ENCODE measurements at places on chromosomes 1 and 21.

DNA sequence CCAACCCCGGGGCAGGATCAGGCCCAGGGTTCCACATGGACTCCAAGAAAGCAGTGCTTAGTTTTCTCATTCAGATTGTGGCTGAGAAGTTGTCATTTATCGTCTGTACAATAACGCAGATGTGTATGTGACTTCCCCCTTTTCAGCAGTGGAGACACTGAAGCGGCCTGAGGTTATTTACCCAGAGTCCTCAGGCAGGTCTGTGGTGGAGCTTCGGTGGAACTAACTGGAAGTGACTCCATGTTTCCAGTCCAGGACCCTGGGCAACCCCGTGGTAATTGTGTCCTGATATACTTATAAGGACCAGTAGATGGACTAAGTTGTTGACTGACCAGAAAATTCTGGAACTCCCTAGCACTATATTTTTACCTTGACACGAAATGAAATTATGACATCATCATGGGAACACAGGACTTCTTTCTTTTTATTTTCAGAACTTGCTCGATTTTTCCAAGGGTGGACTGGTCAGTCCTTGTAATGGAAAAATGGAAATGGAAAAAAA, 1.0 kb upstream of the IER5 start:
- DNase-seq: no peak

DNA sequence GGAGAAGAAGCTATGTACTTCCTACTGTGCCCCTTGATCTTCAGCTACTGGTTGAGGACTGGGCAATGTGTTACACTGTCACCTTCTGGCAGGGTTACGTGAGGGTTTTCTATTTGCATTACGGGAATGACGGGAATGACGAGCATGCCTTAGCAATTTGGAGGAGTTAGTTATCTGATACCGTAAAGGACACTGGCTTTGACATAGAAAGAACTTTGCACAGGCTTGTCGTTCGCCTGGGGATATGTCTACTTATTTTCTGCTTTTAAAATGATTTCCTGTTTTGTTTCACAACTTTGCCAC, 19.8 kb upstream of the ACBD6 start:
- no peak for DNase-seq

DNA sequence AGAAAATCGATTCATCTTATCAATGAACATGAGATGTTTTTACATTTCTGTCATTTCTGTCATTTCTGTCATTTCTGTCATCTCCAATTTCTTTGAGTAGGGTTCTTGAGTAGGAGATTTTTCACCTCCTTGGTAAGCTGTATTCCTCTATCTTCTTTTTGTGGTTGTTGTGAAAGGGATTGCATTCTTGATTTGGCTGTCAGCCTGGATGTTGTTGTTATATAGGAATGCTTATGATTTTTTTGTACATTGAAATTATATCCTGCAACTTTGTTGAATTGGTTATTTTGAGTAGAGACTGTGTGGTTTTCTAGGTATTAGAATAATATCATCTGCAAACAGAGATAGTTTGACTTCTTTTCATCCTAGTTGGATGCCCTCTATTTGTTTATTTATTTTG, 1233.7 kb downstream of the PLA2G4A start:
- no peak for DNase-seq

DNA sequence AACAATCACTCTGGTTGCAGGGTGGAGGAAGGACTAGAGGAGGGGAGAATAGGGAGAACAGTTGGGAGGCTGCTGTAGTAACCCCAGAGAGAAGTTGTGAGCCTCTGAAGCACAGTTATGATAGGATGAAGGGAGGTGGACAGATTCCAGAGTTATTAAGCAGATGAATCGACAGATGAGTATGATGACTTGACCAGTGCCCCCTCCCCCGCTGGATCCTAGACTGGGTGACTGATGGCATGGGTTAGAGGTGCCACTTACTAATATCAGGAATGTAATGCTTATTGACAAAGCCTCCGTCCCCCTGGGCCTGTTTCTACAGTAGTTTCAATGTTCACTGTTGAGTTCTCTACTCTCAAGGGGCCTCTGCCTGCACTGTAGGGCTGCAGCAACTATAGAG, 14.0 kb upstream of the TIPRL start:
- DNase-seq: no peak

DNA sequence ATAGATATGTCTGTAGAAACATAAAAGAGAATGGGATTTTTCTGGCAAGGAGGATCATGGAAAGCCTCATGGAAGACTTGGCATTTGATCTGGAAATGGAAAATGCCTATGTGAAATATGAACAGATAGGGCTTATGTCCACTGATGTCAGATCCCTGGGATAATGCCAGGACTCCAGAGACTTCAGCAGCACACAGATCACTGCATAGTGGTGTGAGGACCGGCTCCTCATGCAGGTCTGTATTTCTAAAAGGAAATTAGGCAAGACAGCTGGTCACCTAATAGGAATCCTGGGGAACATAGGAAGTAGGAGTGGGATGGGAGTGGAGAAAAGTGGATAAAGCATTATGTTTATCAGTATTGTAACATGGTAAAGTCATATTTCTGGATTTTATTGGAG, 56.8 kb upstream of the IPO9 start:
- no peak for DNase-seq

GRCh38 chr1:36988321-36988720, 46.0 kb downstream of the GRIK3 start:
- DNase-seq: no peak

GRCh38 chr1:1875932-1876331, 15.0 kb downstream of the GNB1 start:
- DNase-seq: no peak

DNA sequence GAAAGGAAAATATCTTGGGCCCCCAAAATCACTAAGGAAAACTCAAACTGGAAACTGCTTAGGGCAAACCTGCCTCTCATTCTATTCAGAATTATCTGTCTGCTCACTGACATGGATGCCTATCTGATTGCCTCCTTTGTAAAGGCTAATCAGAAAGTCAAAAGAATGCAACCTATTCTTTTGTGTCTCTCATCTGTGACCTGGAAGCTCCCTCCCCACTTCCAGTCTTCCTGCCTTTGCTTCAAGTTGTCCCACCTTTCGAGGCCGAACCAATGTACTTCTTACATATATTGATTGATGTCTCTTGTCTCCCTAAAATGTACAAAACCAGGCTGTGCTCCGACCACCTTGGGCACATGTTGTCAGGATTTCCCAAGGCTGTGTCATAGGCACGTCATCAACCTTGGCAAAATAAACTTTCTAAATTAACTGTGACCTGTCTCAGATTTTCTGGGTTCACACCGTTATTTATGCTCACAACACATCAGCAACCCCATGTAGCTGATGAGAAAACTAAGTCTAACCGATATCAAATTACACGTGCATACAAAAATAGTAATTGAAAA, 302.3 kb upstream of the NRIP1 start:
- peak; percentile 66 for DNase-seq

DNA sequence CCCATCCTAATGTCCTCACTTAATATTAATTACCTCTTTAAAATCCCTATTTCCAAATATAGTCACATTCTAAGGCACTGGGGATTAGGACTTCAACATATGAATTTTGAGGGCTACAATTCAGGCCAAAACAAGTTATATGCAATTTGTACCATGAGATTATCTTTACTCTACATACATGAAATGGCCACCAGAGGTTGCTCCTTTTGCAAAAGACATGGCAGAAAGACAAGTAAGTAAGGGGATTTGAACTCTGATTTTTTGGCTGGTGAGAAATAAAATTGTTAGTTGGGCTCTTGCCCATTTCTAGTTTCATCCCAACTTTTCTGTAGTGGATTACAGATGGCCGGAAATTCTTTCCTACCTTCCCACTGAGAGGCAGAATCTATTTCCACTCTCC, 4.8 kb upstream of the ALG6 start:
- DNase-seq: no peak

GRCh38 chr1:208731981-208732821, 488.0 kb upstream of the PLXNA2 start:
- DNase-seq: peak; percentile 7

DNA sequence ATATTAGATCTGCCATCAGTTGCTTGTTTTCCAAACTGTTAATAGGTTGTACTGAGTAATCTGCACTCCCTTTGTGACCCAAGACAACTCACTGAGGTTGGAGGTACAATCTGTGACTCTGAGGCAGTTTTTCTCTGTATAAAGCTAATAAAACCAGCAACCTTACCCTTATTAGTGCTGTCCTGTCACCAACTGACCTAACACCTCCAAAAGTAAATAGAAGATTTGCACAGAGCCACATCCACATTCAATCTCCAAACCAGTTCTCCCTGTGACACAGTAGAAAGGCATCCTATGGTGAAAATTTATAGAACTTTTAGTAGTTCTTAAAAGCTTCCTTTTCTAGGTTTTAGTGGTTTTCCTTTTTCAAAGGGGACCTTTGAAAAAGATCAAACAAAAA, 140.4 kb upstream of the ADGRL2 start:
- no peak for DNase-seq

GRCh38 chr1:163307479-163308171, 14.1 kb upstream of the NUF2 start:
- DNase-seq: no peak

- no peak for DNase-seq
These were observed 40.9 kb upstream of the GFI1 start for GRCh38 chr1:92527670-92528069.

DNA sequence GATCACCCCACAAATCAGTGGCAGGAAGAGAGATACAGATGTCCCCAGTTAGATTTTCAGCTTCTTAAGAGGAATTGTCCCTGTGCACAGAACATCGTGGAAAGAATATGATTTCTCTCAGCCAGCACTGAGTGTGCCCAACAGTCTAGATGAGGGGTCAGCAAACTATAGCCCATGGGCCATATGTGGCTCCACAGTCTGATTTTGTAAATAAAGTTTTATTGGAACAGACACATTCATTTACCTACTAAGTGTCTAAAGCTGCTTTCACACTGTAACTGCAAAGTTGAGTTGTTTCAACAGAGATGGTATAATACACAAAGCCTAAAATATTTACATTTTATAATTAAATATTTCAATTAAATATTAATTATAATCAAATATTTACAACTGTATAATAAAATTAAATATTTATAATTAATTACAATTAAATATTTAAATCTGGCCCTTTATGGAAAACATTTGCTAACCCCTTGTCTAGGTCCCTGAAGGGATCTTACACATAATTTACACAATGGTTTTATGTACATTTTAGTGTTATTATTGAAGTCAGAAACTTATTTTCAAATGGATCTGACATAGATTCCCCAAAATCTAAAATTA, 407.6 kb downstream of the PTPRU start:
- DNase-seq: no peak

DNA sequence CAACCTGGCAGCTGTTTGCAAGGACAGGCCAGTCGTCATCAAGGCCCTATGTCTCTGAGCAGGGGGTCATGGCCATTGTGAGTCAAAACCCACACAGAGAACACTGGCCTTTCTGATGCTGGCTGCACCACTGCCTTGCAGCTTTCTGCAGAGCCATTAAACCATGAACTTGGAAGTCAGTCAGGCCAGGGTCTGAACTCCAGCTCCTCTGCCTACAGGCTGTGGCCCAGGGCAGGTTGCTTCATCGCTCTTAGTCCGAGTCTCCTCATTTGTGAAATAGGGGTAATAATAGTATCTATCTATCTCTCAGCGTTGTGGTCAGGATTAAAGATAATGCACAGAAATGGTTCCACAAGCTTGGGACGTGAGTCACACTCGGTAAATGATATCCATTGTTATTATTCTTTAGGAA, 35.8 kb upstream of the HIVEP3 start:
- DNase-seq: no peak

DNA sequence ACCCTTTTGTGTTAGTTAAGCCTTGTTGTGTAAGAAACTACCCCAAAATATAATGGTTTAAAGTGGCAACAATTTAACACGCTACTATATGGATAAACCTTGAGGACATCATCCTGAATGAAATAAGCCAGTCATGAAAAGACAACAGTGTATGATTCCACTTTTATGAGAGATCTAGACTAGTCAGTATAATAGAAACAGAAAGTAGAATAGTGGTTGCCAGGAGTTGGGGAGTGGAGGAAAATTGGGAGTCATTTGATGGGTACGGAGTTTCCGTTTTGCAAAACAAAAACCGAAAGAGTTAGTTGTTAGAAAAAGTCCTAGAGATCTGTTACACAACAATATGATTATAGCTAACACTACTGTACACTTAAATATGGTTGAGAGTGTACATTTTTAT, 16.0 kb upstream of the CHIA start:
- DNase-seq: no peak

GRCh38 chr1:8529901-8530300, 212.0 kb downstream of the SLC45A1 start:
- no peak for DNase-seq

GRCh38 chr1:167090314-167090942, at the start of gene GPA33:
TSS of gene GPA33 (minus strand) at chr1:167090377. CDS start at chr1:167090287, 90 bp downstream.
- DNase-seq: no peak

- DNase-seq: no peak
These were observed 6.1 kb upstream of the SFN start for GRCh38 chr1:26856604-26857469.

- DNase-seq: no peak
These were observed 79.7 kb downstream of the POFUT2 start for GRCh38 chr21:45207839-45208626.

GRCh38 chr1:156090840-156091188, 8.5 kb upstream of the MEX3A start:
- DNase-seq: peak; percentile 92

DNA sequence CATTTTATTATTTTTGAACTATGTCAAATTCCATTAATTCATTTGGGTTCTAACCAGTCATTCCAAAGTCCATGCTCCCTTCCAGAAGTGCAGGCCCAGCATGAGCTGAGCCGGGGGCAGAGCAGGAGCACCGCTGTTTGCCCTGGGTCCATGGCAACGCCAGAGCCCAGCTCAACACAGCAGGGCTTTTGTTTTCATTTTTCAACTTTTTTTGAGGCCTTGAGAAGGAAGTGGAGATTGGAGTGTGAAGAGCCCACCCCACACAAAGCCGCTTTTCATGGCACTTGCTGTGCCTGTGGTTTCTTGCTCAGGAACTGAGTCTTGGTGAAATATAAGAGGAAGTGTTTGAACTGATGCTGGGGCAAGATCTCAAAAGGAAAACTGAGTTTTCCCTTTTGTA, 13.2 kb upstream of the PRMT2 start:
- peak; percentile 81 for DNase-seq

DNA sequence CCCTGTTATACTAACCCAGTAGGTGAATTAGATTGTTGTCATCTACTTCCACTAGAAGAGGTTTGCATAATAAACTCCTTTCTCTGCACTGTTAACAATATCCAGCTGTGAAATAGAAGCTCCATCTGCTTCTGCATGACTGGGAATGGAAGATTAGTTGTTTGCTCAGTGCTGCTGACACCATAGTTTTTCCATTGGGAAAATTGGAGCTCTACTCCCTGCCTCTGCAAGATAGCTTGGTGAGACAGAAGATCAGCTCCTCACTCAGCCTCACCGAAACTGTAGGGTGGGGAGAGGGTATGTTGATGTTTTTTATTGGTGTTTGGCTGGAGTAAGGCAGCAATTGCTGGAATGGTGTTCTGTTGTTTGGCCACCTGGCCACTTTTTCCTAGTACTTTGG, 331.6 kb upstream of the ADAMTS5 start:
- peak; percentile 30 for DNase-seq
